ENCODE measurements at places on chromosomes 5 and 9.

GRCh38 chr5:122259995-122260394, 52.0 kb upstream of the SNCAIP start:
- DNase-seq = no peak

DNA sequence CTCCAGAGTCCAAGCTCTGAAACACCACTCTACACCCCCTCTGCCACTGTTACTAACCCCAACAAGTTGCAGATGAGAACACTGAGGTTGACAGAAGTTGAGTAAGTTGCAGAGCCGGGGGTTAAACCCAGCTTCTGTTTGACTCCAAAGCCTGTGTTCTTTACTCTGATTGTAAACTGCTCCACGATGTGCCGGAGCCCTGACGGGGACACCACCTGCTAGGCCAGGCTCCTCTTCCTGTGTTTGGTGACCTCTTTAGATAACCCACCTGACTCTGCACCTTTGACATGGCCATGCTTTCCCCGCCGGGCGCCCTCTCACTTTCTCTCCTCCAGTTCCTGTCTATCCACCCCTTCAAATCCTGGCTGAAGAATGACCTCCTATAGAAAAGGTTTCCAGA, 96.7 kb downstream of the PAX5 start:
- DNase-seq = no peak

DNA sequence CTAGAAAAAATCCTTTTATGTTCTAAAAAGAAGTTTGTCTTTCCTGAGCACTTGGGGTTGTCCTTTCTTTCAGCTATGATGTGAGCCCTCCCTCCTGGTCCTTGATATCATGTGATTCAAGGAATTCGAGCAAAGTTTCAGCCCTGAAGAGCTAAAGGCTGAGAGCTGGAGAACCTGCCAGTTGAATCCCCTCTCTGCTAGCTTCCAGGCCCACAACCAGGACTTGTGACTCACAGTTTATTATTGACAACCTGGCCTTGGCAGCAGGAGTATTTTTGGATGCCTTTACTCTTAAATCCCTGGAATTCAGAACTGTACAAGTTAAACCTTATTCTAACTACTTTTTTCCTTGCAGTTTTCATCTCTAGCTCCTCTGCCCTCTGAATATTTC, 182.8 kb downstream of the SPOCK1 start:
- no peak for DNase-seq

DNA sequence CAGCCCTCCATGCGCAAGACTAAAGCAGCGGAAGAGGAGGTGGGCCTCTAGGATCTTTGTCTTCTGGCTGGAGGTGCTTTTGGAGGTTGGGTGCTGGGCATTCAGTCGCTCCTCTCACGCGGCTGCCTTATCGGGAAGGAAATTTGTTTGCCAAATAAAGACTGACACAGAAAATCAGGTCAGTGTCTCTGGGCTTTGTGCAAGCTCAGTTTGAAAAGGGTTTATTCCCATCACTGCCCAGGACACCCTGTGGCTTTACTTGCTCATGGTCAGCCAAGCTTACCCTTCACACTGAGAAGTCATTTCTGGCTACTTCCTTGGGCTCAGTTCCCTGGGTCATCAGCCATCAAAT, 10.5 kb downstream of the SLC2A8 start:
- no peak for DNase-seq

- DNase-seq = no peak
Measured at GRCh38 chr5:149641000-149641576, 59.8 kb downstream of the ARHGEF37 start.

- DNase-seq = peak; percentile 96
Measured at GRCh38 chr9:126398403-126399058, 71.9 kb downstream of the MVB12B start.

GRCh38 chr9:129232839-129233591, 55.0 kb upstream of the IER5L start:
- DNase-seq = no peak

GRCh38 chr9:135718616-135719015, 16.6 kb downstream of the KCNT1 start:
- peak; percentile 88 for DNase-seq

GRCh38 chr9:121876658-121877271, 216.3 kb downstream of the TTLL11 start:
- DNase-seq = no peak

DNA sequence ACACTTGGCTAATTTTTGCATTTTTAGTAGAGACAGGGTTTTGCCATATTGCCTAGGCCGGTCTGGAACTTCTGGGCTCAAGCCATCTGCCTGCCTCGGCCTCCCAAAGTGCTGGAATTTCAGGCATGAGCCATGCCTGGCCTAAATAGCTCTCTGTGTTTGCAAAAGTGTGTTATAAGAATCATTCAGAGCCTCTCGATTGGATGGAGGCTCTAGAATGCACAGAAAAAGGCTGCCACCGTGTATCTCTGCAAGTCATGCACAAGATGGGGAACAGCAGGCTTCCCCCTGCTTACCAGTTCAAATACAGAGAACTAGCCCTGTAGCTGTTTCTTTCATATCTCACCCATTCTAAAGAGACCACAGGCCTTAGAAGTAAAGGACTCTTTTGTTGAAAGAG, 28.3 kb downstream of the FXN start:
- no peak for DNase-seq

- no peak for DNase-seq
Measured at GRCh38 chr5:66168226-66168625, 24.1 kb downstream of the SREK1 start.

DNA sequence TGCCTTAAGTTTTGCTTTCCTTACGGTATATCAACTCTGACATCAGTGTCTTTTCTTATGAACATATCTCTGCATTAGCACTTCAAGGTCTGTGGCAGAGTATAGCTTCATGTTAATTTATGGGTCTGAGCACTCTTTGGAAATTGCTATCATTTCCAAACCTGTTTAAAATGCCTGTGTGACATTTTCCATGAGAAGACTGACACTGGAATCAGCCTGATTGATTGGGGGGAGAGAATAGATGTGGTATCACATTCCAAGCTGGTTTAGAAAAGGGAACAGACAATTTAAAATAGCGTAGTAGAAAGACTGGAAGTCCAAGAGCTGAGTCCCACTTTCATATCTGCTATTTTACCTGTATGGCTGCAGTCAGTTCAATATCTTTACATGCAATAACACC, 272.1 kb upstream of the CDH10 start:
- no peak for DNase-seq

GRCh38 chr5:42614509-42614908, 142.1 kb upstream of the CCDC152 start:
- no peak for DNase-seq

DNA sequence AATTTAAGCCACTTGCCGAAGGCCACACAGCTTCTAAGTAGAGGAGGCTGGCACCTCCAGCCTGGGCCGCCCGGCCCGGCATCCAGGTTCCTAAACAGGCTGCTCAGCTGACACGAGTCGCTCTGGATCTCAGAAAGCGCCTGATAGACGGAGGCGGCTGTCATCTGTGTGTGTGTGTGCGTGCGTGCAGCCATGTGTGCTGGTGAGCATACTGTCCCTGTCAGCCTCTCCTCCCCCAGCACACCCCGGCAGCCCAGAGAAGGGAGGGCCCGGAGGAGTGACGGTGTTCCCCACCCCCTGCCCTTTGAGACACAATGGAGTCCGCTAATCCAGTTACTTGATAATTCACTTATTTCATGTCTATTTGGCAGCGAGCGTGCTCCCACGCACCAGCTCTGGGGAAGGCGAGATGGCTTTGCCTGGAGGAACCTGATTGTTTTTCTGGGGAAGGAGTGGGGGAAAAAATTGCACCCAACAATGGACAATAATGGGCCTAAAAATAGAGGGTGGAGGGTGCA, 20.0 kb downstream of the NTNG2 start:
- no peak for DNase-seq

GRCh38 chr5:138753794-138754698, 821 bp downstream of the CTNNA1 start:
- DNase-seq = peak; percentile 88

DNA sequence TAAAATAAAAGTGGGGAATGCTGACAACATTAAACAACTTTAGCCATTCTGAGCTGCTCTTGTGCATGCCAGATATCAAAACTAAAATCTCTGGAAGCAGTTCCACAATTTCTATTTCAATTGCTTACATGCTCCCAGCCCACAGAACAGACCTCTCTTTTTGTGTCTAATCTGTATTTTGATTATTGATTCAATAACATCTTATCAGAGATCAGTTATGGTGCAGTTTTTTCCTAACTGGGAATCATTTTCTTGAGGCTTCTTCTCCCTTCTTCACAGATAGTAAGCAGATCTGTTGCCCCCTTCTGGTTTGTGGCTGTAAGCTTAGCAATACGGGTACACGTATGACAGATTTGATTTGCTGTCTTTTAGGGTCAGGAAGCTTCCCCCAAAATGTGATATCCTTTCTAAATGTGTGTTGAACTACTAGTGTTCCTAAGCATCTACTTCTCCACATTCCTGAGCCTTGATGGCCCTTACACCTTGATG, 39.4 kb downstream of the MRPS27 start:
- DNase-seq = no peak

GRCh38 chr9:135170535-135170934, 83.1 kb downstream of the OLFM1 start:
- no peak for DNase-seq

All from spleen (tissue), 13 donors.